Hematopoietic multipotent progenitor cell treated with erythropoietin and hydrocortisone succinate and interleukin-3 and kit ligand, for 4 days (in vitro differentiated cells): ENCODE measurements at places on chromosomes 13 and 19.

GRCh38 chr13:107864543-107865317 is 350.6 kb downstream of the LIG4 start:
- DNase-seq: peak; percentile 77

GRCh38 chr13:84446972-84447639 is 564.8 kb upstream of the SLITRK1 start:
- DNase-seq: no peak

- DNase-seq: no peak
Measured at GRCh38 chr19:29241324-29241723, 28.4 kb upstream of the UQCRFS1 start.

- DNase-seq: no peak
Measured at GRCh38 chr13:29743201-29743786, 107.1 kb downstream of the UBL3 start.

DNA sequence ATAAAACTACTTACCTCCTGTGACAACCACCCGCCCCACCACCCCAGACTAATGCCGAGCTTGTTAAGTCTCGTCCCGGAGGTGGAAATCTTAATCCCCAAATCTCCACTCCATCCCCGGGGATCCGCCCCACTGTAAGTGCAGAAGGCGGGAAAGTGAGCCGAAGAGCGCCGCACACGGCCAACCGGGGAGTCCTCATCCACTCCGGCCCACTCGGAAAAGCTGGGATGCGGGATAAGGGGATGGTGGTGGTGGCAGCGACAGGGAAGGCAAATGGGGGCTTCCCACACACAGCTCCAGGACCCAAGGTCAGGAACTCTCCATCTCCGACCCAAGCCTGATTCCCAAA is 621 bp downstream of the FBL start:
- peak; percentile 57 for DNase-seq

DNA sequence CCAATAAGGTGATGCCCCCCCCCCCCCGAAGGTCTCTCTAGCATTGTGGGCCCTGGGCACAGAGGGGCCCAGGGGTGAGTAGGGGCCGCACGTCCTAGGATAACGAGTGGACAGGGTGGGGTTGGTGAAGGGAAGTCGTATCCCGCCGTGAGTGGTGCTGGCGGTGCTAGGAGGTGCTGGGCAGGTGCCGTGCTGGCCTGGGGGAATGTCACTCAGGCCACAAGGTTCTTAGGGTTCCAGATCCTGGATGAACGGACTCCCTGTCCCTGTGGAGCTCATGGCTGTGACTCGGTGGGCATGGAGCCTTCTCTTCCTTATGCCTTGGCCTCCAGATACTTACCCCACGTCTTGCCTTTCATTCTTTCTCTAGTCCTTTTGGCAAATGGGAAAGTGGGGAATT is 157.4 kb upstream of the SOX1 start:
- no peak for DNase-seq

DNA sequence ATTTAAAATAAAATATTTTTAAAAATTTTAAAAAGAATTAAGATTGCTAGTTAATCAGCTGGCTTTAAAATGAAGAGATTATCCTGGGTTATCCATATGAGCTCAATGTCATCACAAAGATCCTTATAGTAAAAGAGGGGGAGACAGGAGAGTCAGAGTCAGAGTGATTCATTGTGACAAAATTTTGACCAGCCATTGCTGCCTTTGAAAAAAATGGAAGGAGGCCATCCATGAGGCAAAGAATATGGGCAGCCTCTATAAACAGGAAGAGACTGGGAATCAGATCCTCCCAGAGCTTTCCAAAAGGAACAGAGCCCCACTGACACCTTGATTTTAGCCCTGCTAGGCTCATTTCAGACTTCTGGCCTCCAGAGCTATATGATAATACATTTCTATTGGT is 9.3 kb upstream of the RUBCNL start:
- no peak for DNase-seq

DNA sequence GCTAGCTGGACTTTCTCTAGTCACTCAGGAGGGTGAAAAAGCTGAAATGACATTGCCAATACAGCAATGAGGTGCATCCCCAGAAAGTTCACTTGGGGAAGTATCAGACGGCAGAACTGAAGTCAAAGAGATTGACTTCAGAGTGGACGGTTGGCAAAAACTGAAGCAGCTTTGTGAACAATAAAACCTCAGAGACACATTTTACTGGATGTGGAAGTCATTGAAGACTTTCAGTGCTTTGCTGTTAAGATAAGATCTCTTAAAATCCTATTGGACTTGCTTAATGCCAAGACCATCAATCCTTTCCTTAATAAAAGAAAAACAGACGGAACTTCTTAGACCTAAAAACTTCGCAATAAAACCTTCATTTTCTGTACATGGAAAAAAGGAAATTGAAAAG is 103.7 kb downstream of the ABCC4 start:
- no peak for DNase-seq

- DNase-seq: no peak
Measured at GRCh38 chr19:29185427-29185826, 27.5 kb downstream of the UQCRFS1 start.

GRCh38 chr19:58002384-58003173 is at the start of gene ZNF606:
Gene ZNF606, minus strand, starts transcription at chr19:58002820. Its CDS starts 1,501 bp downstream, at chr19:58001319.
- DNase-seq: peak; percentile 94

DNA sequence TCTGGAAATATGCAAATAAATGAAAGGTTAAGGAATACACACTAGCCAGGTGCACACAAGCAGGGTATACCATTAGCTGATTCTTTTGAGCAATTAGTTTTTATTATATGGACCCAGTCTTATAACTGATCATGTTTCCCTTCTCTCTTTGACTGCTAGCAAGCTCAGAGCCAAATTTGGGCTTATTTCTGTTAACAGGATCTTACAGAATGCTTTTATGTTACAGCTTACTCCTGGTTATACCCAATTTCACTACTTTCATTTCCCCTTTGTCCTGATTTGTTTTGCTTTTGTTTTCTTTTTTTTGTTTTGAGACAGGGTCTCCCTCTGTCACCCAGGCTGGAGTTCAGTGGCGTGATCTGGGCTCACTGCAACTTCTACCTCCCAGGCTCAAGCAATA is 12.9 kb upstream of the TPT1 start:
- DNase-seq: no peak

DNA sequence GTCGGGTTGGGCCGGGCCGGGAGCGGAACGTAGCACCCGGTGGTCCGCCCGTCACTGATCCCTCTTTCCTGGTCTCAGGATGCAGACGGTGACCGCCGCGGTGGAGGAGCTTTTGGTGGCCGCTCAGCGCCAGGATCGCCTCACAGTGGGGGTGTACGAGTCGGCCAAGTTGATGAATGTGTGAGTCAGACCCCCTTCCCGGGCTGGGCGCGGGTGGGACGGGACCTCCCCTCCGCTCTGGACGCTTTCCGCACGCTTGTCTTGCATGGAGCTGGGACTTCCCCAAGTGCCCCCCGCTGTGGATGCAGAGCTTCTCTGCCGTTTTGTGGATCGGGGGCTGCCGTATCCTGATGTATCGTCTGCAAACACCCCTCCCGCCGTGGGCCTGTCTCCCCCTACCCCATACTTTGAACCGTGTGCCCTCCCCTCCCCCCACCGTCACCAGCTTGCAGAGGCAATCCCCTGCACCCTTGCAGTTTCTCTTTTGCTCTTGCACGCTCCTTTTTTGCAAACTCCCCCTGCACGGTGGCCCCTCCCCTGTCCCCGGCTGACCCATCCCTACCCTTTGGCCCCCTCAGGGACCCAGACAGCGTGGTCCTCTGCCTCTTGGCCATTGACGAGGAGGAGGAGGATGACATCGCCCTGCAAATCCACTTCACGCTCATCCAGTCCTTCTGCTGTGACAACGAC is 669 bp downstream of the GADD45B start:
- DNase-seq: peak; percentile 58

- DNase-seq: no peak
Measured at GRCh38 chr13:74077375-74077774, 56.8 kb downstream of the KLF12 start.

DNA sequence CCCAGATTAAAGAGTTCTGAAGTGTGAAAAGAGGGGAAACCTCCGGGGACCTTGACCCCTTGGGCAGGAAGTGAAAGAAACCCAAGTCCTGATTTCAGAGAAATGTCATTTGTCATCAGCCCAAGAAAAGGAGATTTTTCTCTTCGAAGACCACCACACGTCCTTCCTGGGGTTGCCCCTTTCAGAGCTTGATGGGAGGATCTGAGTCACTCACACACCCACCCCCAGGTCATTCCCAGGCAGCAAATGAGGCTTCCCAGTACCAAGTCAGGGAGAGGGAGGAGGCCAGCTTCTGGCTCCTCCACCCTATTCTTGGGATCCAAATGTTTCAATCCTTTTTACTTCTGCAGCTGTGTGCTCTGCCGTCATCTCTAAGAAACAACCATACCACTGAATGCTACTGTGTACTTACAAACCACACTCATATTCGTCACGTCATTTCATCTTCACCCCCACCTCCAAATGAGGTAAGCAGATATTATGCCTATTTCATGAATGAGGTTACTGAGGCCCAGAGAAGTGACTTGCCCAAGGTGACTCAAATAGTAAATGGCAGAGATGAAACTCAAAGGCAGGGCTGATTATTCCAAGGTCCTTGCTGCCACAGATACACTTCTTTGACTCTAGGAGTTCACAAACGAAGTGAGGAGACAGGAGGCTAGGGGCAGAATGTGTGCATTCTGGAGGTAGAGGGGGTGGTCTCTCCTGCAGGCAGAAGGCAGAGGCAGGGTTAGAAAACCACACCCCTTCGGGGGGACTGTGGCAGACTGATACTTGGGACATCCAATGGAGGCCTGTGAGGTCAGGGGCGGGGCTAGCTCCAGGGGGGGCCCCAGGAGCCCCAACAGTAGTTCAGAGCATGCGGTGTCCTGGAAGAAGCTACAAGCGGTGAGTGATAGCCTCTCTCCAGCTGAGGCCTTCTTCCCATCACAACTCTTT is 5.0 kb upstream of the KMT2B start:
- DNase-seq: peak; percentile 43

GRCh38 chr13:97194479-97194878 is 27.7 kb upstream of the MBNL2 start:
- DNase-seq: peak; percentile 96

DNA sequence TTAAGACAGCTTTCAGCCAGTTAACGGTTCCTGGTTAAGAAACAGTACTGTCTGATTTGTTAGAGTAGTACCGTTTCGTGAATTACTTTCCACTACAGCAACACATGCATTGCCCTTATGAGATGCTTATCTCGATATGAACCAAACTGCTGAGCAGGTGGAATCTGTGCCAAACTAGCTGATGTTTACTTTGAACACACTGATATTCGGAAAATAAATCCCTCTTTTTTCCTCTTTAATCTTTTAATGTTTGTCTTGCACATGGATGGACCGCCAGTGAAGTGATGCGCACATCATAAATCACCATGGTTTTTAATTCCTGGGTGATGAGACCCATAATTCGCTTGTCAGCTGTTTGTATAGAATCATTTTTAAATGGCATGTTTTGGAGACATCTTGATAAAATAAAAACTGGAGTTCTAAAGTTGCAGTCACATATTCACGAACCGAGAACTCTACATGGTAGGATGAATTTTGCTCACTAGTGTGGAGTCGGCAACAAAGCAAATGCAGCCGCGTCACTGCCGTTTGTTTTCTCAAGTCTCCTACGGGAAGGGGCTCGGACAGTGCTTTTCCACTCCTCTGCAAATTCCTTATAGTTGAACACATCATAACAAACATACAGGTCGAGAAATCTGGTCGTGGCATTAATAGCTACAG is 1.1 kb downstream of the GJA3 start:
- no peak for DNase-seq

DNA sequence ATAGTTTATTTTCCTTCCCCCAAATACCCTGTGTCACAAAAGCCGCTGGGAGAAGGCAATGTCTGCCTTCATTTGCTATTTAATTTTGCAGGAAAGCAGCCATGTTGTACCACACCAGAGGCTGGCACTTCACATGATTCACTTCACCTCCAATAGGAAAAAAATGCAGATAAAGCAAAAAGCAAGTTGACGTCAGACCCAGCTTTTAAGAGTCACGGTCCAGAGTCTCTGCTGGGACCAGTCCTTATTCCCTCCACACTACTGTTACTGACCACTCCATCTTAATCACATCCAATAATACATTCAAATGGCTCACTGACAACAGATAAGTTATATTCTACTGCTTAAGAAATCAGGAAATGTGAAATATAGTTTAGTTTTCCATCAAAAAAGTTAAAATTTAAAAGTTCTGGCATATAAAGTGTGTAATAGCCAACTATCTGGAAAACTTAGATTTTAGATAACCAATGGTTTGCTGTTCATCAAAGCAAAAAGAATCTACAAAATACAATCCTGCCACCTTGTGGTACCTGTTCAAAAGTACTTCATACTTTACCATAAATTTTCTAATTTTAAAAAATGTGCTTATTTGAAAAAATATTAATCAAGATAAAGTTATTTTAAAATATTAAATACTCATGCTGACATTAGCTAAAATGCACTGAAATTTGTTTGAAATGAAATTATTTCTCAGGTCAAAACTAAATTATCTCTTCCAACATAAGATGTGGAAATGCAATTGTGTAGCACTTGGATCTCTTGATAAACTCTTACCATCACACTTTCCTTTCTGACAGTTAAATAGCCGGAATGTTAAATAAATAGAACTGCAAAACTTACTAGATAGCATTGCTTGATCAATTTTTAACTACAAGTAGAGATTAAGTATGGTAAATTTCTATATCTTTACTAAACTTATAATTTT is 97.3 kb downstream of the SERP2 start:
- peak; percentile 74 for DNase-seq

DNA sequence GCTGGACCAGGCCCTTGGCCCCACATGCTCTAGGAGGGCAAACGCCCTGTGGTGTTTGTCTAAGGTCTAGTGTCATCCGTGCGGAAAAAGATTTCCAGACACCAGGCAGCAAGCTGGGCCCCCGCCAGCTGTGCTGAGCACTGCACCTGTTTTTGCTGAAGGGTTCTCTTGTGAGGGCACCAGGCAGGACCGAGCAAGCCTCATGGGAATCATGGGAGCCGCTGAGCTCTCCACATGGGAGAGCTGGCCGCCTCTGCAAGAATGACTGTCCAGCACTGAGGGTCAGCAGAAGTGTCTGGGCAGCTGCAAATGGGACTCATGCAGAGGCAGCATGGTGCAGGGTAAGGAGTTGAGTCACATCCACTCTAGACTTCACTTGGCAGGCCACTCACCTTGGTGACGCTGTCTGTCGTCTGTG is 12.0 kb downstream of the B3GNT8 start:
- DNase-seq: no peak

DNA sequence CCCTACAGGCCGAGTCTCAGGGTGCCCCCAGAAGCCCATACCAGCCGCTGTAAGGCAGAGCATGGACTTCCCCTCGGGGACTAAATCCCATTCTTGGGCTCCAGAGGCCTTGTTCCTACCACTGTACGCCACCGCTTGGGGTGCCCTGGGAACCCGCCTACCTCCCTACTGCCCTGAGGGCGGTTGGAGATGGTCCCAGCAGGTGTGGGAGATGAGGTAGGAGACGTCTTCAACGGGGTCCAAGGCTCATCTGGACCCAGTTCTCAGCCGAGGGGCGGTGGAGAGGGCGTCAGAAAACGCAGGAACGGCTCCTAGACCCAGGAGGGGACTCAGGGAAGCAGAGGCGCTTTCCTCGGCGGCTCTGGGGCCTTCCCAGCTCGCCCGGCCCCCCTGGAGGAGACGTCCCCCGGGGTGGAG is 833 bp upstream of the ZIK1 start:
- DNase-seq: no peak
